GM10248 (cell line): ENCODE measurements at places on chromosomes 16 and 17.

GRCh38 chr17:80731323-80731722 is 186.7 kb downstream of the RPTOR start:
- DNase-seq: no peak

GRCh38 chr17:59802160-59802559 is 90.6 kb downstream of the TUBD1 start:
- no peak for DNase-seq

- no peak for DNase-seq
Measured at GRCh38 chr16:12314653-12315185, 338.2 kb downstream of the SNX29 start.

GRCh38 chr16:11603331-11603750 is 16.6 kb upstream of the LITAF start:
- no peak for DNase-seq

DNA sequence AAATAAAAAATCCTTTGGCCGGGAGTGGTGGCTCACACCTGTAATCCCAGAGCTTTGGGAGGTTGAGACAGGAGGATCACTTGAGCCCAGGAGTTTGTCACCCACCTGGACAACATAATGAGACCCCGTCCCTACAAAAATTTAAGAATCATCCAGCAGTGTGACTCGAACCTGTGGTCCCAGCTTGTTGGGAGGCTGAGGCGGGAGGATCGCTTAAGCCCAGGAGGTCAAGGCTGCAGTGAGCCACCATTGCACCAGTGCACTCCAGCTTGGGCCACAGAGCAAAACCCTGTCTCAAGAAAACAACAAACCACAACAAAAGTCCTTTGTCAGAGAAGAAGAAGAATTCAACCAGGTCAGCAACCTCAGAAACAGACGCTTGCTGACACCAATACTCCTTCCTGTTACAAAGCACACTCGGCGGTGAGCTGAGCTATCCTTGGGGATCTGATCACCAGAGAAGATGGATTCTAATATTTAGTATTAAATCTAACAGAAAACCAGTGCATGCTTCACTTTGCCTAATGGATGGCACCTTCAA is 12.9 kb upstream of the PVALEF start:
- DNase-seq: no peak

GRCh38 chr17:44898768-44899073 is 524 bp downstream of the EFTUD2 start:
- no peak for DNase-seq

GRCh38 chr17:64503821-64504768 is 2.0 kb downstream of the DDX5 start:
- DNase-seq: no peak

DNA sequence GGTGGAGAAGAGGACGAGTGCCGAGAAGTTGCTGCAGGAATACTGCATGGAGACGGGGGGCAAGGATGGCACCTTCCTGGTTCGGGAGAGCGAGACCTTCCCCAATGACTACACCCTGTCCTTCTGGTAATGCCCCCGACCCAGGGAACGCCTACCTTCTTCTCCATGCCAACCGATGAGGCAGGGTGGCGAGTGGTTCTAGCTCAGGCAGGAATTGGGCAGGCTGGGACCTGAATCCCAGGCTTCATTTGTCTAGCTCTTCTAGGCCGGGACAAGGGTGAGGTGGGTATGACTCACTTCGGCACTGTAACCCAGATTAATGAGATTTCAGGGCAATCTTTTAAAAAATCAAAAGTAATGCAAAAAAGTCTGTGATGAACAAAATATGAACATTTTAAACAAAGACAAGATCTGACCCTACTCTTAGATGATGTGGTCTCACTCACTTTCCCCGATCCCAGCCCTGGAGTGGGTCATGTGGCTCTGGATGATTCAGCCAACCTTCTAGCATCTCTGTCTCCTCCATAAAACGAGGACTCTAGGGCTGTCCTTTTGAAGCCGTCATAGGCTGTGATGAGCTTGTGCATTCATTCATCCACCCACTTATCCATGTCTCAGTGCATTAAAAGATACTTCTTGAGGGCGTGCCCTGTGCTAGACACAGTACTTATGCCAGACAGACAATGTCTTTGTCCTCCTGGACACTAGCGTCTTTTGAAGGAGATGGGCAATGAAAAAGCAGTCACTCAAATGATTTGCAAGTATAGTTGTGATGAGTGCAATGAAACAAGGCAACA is 102.6 kb downstream of the SDR42E1 start:
- no peak for DNase-seq

DNA sequence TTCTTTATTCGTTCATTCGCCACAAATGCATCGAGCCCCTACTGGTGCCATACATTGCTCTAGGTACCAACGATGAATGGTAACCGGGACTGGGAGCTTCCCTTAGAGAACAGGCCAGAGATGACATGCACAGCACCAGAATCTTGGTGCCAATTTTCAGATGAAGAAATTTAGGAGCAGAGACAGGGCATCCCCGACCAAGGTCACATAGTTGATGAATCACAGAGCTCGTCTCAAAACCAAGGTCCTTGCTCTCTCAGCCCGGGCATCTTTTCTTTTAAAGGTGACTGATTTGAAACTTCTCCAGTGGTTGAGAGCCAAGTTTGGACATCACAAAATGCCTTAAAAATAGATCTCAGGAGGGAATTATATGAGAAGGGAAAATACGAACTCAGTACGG is 73.2 kb upstream of the C16orf82 start:
- DNase-seq: no peak

DNA sequence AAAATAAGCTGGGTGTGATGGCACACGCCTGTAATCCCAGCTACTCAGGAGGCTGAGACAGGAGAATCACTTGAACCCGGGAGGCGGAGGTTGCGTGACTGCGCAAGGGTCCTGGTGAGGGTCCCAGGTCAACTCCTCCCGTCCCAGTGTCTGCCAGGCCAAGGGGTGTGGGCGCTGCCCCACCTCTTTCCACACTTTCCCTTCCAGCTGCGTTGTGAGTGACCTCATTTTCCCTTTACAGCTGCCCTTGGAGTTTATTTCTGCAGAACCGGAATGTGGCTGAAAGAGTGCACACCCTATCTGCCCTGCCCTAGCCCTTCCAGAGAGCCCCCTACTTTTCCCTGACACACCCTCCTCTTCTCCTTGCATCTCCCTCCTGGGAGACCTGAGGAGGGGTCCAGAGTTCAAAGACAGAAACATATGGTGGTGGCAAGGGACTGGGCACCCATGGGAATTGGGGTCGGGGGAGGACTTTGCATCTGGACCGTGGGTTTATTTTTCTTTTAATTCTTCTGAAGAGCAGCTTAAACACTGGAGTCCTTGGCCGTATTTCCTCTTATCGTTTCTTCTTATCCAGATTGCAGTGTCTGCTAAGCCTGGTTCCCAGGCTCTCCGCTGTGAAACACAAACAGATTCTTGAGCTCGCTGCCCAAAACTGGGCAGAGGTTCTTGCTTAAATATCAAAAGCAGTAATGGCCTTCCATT is 20.9 kb downstream of the MRC2 start:
- DNase-seq: no peak

- no peak for DNase-seq
Measured at GRCh38 chr16:2902337-2903130, 9.2 kb upstream of the FLYWCH1 start.

- no peak for DNase-seq
Measured at GRCh38 chr16:3755249-3755648, 37.9 kb upstream of the TRAP1 start.
